Stimulated activated CD4-positive, alpha-beta T cell treated with anti-CD3 and anti-CD28 coated beads, Interleukin-4, amount 100 ng/mL, for 1 hour (primary cell): ENCODE measurements at places on chromosomes 1 and 21.

DNA sequence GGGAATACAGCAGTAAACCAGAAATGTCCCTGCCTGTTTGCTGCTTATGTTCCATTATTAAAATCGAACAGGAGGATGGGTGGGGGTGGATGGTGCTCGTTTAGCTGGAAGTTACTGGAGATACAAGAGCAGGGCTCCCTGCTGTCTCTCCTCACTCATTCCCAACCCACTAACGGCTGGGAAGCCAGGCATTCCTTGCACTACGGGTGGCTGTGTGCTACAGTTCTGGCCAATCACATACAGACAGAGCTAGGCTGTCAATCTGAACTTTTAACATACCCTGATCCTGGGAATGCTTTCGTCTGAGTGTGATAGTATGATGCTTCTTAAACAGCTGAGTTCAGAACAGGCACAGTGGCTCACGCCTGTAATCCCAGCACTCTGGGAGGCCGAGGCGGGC is 7.0 kb downstream of the SIPA1L2 start:
- DNase-seq, result no peak

DNA sequence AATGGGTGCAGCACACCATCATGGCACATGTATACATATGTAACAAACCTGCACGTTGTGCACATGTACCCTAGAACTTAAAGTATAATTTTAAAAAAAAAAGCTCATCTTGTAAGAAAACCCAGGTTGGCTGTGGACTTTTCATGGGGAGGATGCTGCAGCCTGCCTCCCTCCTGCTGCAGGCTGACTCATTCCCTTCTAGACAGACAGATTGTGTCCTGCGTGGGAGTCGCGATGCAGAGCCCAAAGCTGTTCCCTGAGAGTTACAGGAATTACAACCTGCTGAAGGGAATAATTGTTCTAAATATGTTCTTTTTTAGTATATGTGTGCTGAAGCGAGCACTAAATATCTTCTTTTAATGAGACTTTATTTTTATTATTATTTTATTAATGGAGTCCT is 93.2 kb downstream of the TBX19 start:
- DNase-seq, result no peak

DNA sequence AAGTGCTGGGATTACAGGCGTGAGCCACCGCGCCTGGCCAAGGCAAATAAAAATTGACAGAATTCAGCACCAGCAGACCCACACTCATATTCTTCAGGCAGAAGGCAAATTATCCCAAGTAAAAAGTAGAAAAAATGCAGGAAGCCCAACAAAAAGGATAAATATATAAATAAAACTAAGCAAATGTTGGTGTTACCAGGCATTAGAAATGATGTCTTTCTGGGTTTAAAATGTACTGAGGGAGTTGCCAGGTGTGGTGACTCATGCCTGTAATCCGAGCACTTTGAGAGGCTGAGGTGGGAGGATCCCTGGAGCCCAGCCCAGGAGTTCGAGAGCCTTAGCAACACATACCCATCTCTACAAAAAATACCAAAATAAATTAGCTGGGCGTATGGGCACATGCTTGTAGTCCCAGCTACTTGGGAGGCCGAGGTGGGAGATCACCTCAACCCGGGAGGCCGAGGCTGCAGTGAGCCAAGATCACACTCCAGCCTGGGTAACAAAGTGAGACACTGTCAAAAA is 6.3 kb downstream of the INTS11 start:
- no peak for DNase-seq

DNA sequence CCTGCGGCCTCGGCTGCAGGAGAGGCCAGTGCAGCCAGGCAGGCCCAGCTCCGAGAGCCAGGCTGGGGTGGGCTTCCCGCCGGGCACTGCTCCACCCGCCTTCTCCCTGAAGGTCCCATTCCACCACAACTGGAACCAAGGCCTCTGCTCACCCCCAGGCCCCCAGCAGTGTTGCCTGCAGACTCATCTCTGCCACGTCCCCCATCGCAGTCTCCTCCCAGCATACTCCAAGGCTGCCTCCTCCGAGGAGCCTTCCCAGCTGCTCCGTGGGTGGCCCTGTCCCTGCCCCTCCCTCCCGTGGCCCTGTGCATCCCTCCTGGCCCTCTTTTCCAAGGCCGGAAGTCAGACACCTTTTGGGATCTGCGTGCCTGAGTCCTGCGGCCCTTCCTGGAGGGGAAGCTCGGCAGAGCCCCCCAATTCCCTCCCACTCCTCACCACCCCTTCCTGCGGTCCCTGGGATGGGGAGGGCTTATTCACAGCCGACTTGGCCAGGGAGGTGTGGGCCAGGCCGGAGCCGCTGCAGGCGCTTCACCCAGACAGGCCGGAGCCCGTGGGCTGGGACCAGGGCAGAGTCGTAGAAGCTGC is 47.6 kb downstream of the SLX9 start:
- DNase-seq, result no peak

DNA sequence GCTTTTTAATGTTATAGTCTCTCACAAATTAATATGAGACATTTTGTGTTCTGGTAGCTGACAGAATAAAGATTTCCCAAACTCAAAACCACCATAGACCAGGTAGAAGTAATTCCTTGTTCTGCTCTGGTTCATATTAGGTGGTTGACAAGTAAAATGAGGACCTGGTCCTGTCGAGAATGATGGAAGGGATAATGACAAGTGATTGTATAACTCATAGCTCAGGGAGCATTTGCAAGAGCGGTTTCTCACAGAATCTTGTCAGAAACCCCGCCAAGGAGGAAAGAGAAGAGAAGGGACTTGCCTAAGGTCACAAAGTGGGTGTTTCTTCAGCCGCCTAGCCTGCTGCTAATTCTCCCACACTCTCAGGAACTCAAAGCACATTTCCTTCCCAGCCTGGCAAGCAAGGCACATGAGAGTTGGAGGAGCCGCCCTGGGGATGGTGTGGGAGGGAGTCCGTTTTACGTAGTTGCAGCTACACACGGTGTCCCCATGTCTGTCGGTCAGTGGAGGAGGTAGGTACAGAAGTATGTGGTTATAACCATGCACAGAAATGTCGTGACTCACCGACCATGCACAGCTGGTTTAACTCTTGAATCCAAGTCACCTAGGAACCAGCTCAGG is 46.5 kb downstream of the SAMD13 start:
- DNase-seq, result no peak

GRCh38 chr1:110816945-110817344 is 56.0 kb upstream of the CD53 start:
- no peak for DNase-seq

GRCh38 chr1:211738691-211739301 is 63.4 kb upstream of the NEK2 start:
- DNase-seq, result peak; percentile 17

- DNase-seq, result no peak
Measured at GRCh38 chr1:228938537-228938901, 203.2 kb downstream of the RHOU start.

DNA sequence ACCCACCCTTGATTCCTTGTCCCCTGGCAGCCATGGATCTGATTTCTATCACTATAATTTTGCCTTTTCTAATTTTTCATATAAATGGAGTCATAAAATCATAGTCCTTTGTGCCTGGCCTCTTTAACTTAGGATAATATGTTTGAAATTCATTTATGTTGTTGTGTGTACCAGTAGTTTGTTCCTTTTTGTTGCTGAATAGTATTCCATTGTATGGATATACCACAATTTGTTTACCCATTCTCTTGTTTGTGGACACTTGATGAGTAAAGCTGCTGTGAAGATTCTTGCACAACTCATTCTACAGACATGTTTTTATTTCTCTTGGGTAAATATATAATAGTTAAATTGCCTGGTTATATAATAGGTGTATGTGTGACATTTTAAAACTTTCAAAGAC is 22.7 kb upstream of the GJA8 start:
- no peak for DNase-seq

- DNase-seq, result no peak
Measured at GRCh38 chr1:212229654-212230053, 55.6 kb upstream of the PPP2R5A start.

GRCh38 chr1:1144843-1145546 is 28.7 kb upstream of the TTLL10 start:
- DNase-seq, result no peak
